ENCODE measurements at places on chromosomes 7 and 10.

- DNase-seq, result no peak
Observed at GRCh38 chr7:101594790-101595189, 34.3 kb downstream of the MYL10 start.

GRCh38 chr10:126218174-126218573, 170.1 kb downstream of the ADAM12 start:
- DNase-seq, result no peak

DNA sequence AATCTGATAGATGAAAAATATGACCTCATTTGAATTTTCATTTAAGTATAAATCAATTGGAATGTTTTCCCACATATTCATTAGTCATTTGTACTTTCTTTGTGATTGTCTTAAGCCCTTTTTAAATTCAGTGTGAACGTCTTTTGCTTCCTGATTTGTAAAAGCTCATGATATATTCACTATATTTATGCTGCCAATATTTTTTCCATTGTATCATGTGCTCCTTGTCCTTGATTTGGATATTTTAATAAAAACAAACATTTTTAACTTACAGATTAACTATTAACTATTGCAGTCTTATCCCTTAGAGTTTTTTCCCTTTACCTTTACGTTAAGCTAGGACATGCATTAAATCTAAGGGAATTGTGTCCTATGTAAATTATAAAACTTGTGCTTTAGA, 157.7 kb downstream of the ADAM12 start:
- DNase-seq, result no peak

- DNase-seq, result no peak
Observed at GRCh38 chr10:85226596-85226995, 898.2 kb downstream of the CCSER2 start.

GRCh38 chr7:155143381-155143780, 73.3 kb downstream of the HTR5A start:
- no peak for DNase-seq

DNA sequence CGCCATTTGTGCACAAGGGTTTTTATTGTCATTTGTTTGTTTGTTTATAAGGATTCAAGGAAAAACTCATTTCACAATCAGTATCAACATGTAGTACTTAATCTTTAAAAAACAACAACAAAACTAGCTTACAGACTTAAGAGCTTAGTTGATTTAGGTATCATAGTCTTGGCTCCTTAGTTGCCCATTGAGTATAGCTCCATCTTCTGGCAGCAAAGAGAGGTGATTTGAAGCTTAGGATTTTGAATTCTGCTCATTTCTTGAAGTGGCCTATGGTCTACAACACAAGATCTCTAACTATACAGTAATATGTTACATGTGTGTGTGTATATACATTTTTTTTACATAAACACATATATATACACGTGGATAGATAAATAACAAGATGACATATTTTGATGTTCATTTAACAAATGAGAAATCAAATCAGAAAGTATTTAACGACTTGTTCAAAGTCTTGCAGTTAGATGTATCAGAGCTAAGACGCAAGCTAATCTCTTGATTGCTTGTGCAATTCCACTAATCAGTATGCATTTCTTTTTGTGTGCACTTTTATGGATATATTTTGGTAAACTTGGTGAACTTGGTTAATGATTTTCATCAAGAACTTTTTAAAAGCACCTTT, 307.3 kb downstream of the CAMK1D start:
- DNase-seq, result no peak

DNA sequence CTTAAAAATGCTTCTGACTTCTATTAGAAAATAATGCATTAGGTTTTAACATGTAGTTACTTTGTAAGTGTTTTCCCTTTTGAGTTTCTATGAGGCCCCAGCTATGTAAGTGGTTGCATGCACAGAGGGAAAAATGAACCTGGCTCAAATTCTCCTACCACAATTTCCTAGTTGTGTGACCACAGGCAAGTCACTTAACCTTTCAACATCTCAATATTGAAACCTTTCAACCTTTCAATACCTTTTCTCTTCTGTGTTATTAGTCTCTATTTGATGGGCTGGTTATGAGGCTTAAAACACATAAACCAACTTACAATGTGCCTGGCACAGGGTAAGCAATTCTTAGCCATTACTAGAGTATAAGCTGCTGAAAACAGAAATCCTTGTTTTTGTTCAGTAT, 203.0 kb downstream of the KCND2 start:
- no peak for DNase-seq

DNA sequence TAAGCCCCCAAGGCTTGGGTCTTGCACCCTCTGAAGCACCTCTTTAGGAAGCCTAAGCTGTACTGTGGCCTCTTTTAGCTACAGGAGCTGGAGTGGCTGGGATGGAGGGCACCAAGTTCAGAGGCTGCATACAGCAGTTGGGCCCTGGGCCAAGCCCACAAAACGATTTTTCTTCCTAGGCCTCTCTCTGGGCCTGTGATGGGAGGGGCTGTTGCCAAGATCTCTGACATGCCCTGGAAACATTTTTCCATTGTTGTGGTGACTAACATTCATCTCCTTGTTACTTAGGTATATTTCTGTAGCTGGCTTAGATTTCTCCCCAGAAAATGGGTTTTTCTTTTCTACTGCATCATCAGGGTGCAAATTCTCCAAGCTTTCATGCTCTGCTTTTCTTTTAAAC, 375.7 kb upstream of the NPSR1 start:
- DNase-seq, result no peak

DNA sequence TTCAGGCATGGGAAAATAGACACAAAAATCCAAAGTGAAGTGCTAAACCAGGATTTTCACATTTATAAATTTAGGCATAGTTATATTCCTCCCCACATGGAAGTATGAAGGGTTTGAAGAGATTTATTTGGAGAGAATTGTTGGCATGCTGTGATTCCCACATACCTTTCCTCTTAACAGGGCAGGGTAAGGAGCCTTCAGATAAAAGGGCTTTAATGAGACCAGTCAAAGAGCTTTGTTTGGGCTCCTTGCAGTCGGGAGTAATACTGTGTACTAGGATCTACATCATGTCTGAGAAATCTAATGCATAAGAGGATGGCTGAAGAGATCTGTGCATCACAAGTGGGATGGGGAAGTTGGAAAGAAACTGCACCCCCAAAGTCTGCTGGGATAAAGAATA, 140.8 kb upstream of the PTN start:
- DNase-seq, result no peak

DNA sequence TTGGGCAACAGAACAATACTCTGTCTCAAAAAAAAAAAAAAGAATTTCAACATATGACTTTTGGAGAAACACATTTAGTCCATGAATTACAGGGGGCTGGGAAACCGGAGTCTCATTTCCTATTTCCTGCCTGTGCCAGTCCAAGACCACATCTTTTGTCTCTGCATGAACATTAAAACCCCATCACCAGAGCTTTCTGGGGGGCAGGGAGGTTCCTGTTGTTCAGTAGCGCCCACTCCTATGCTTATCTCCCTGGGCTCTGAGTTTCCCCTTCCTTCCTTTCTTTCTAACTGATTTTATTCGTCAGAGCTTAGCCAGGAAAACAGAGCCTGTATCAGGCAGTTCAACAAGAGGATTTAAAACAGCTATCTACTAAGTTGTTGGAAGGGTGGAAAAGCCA, 119.3 kb downstream of the CALN1 start:
- no peak for DNase-seq

GRCh38 chr7:106285855-106286492, 1.2 kb upstream of the NAMPT start:
- DNase-seq, result no peak

- DNase-seq, result no peak
Observed at GRCh38 chr7:73681031-73681430, 2.2 kb downstream of the DNAJC30 start.

- no peak for DNase-seq
Observed at GRCh38 chr7:22174574-22174953, 182.4 kb downstream of the RAPGEF5 start.

DNA sequence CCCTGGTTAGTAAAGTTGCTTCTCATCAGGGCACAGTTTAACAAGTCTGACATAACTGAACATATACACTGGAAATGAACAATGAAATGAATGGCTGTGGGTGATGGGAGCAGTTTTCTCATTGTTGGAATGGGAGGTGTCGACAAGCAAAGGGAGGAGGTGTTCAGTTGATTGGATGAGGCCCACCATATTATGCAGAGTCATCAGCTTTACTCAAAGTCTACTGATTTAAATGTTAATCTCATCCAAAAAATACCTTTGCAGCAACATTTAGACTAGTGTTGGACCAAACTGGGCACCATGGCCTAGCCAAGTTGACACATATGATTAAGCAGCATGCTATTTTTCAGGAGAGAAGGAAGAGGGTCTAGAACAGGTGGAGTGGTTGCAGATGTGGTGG, 201.7 kb downstream of the RAMP3 start:
- DNase-seq, result no peak

GRCh38 chr10:104057717-104058116, 28.0 kb downstream of the COL17A1 start:
- DNase-seq, result no peak

DNA sequence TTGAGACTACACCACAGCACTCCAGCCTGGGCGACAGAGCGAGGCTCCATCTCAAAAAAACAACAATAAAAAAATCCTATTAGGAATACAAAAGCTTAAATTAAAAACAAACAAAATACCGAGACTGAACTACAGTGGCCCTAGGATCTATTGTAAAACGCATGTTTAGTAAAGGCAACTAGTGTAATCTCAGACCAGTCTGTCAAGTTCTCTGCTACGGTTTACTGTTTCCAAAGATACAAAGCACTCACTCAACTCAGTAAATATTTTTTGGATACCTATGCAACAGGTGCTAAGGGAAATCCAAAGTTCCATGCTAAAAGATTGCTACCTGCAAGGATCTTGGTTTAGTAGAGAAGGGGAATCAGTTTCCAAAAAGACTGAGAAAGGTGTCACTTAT, 3.4 kb upstream of the MIOS start:
- no peak for DNase-seq

DNA sequence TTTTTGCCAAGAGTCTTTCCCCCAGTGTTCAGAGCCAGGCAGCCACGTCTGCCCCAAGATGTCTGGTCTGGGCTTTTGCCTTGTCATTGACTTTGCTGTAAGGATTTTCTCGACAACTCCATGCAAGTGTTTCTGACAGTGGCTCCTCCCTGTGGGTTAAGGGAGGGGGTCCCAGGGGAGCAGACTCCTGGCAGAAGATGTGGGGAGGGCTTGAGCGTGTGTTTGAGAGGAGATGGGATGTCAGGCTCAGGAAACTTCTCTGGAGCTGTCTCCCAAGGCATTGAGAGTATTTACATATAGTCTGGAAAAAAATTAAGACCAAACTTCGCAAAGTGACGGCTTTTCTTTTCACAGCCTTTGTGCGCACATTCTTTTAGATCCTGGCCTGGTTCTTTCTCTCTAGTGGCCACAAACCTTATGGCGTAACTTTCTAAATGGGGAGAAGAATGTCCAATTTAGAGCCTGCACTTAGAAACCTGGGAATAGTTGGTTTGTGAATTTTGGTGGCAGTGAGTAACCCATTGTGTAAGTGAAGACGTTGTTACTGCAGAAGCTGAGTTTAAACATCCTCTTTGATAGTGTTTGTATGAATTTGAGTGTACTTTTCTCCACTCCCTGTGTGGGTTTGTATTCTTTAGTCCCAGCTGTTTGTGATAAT, 201.5 kb downstream of the LRMDA start:
- no peak for DNase-seq

DNA sequence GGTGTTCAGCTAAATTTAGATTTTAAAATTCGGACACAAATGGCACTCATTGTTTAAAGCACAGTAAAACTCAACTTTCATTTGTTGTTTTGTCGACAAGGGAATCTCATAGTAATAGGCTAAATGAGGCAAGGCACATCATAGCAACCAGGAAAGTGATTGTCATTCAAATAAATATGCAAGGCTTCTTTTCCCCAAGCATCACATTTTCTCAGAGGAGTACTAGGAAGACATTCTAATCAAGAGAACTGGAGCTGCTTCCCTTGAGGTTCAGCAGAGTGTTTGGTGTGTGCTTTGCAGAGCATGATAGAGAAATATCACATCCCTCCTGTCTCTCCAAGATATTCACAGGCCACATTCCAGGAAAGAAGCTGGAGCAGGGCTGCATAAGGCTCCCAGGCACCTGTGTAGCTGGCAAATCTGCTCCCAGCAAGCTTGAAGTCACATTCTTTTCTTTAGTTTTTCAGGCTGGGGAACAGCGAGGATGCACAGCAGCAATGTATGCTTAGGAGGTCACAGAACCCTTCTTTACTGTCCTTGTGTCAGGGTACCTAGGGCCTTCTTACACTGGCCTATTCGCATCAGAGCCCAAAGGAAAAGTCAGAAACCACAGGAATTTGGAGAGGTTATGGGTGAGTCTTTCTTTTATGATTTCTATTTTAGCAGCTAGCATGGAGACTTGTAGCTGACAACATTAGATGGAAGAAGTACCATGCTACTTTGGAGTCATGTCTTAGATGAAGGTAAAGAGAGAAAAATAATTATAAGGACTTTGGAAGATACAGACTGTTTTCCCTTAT, 95.9 kb upstream of the HDAC9 start:
- no peak for DNase-seq

- no peak for DNase-seq
Observed at GRCh38 chr10:108801775-108802517, 1121.4 kb downstream of the XPNPEP1 start.

DNA sequence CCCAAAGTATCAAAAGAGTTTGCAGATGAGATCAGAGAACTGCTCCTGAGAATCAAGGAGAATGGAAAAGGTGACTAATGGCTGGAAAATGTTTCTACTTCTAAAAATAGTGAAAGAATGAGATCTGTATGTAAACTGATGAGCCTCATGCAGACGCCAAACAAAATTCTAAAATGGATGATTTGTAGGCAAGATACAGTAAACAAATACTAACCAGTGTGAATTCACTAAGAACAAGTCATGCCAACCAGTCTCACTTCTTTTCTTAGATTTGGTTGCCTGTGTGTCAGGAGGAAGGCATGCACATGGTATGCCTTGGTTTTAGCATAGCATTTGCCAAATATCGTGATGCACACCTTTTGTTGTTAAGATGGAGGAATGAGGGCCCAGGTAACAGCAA, 94.9 kb upstream of the PIK3CG start:
- no peak for DNase-seq

GRCh38 chr10:102732661-102733060, 11.1 kb upstream of the WBP1L start:
- no peak for DNase-seq

GRCh38 chr7:42485301-42485766, 248.3 kb upstream of the GLI3 start:
- DNase-seq, result no peak

DNA sequence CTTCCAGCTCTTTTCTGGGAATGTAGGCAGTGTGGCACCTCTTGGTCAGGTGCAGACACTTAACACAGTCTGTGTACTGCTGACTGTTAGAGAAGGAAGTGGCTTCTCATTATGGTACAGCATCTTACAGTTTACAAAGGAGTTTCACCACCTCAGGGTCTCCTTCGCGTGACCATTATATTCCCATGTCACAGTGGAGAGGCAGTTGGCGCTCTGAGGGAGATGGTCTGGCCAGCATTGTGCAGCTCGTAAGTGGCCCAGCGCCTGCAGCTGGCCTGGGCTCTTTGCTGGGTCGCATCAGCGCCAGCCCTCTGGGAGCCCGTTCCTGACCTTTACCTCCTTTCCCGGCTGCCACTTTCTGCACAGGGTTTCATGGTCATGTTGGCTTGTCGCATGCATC, 15.4 kb downstream of the TSPAN15 start:
- DNase-seq, result no peak
